ENCODE measurements at places on chromosomes 16 and 17.

DNA sequence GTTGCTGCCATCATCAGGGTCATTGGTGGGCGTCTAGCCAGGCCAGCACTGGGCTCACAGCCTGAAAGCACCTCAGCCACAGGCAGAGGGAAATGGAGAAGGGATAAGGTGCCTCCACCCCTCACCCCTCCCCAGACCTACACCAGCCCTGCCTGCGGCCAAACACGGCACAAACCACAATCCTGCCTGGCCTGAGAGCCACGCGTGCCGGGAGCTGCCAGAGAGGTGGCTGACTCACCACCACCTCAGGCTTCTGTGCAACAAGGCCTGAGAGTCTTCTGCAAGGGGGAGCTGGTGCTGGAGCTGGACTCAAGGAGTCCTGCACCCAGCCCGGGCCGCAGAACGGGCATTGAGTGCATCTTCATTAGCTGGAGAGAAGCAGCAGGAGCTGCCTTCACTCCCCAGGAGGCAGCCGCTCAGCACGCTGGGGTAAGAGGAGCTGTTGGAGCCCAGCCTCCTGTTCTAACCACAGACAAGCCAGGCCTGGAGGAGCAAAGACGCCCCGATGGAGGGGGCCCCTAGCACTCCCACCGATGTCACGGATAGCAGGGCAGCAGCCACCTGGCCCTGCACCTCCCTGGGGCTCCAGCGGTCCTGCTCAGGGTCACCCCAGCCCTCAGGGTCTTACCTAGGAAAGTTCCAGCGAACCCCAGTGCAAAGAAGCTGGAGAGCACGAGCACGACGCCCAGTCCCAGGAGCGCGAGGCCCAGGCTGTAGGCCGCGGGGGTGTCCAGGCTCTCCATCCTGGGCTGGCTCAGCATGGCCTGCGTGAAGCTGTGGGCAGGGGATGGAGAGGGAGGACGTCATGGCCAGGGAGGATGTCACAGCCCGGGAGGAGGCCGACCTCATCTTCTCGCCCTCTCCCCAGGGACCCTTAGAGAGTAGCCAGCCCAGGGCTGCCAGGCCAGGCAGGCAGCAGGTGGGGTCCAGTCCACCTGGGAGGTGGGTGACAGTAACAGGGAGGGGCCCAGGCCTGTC lies 16.0 kb upstream of the RASD1 start:
- DNase-seq = no peak

- DNase-seq = no peak
Observed at GRCh38 chr17:62014526-62014925, 50.6 kb downstream of the MED13 start.

GRCh38 chr16:14628806-14629611 lies 1.1 kb downstream of the PARN start:
- no peak for DNase-seq

DNA sequence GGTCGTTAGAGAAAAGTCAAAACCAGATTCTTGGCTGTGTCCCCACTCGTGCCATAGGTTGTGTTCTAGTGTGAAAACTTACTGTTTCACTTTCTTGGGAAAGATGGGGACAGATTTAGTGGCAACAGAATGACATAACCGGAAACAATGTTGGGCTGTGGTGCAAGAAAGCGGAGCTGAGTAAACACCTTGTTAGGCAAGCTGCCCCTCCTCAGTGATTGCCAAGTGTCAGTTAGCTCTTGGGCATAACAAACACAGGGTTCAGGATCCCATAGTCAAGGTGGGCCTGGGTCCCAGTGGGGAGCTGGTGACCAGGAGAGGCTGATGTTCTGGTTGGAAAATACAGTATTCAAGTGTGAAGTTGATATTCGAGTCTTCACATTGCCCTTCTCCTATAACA lies 15.4 kb downstream of the UBN1 start:
- no peak for DNase-seq

DNA sequence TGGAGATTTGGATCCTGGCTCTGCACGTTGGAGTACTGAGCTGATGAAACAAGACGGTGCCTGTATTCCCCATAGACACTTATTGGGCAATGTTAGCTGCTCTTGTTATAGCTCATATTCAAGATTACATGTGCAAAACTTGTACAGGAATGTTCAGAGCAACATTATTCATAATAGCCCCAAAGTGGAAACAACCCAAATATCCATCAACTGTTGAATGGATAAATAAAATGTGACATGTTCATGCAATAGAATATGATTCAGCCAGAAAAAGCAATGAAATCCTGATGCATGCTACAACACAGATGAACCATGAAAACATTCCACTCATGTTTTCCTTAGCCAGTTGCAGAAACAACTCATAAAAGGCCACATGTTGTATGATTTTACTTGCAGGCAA lies 5.7 kb upstream of the SDR42E1 start:
- DNase-seq = no peak

DNA sequence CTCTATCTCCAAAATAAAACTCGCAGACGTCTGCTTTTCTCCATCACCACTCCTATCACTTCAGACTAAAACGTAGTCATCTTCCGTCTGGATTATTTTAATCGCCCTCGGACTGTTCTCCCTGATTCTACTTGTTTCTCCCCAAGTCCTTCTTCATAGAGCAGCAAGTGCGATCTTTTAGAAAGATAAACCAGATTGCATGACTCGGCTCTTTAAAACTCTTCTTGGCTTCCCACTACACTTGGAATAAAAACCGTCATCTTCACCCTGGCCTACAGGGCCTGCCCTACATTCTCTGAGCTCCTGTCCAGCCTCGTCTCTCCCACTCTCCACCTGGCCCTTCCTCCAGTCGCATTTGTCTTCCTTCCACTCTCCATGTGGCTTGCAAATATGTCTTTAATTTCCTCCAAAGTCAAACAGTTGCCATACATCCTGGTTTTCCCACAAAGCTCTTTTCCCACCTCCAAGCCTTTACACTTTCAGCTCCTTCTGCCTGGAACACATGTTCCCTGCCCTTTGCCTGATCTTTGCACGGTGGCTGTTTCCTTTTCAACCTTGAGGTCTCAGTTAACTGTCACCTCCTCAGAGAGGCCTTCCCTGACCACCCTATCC lies 70.5 kb upstream of the DHX40 start:
- no peak for DNase-seq

Measured in CD4-positive, alpha-beta T cell treated with Interferon alpha-2 for 1 hour (primary cell).